Pulmonary artery endothelial cell (primary cell): ENCODE measurements at places on chromosomes 2 and 18.

GRCh38 chr2:161090411-161090810 lies 69.8 kb upstream of the TANK start:
- DNase-seq, result peak; percentile 85

- DNase-seq, result no peak
Measured at GRCh38 chr2:101473591-101473910, 1.4 kb downstream of the RFX8 start.

DNA sequence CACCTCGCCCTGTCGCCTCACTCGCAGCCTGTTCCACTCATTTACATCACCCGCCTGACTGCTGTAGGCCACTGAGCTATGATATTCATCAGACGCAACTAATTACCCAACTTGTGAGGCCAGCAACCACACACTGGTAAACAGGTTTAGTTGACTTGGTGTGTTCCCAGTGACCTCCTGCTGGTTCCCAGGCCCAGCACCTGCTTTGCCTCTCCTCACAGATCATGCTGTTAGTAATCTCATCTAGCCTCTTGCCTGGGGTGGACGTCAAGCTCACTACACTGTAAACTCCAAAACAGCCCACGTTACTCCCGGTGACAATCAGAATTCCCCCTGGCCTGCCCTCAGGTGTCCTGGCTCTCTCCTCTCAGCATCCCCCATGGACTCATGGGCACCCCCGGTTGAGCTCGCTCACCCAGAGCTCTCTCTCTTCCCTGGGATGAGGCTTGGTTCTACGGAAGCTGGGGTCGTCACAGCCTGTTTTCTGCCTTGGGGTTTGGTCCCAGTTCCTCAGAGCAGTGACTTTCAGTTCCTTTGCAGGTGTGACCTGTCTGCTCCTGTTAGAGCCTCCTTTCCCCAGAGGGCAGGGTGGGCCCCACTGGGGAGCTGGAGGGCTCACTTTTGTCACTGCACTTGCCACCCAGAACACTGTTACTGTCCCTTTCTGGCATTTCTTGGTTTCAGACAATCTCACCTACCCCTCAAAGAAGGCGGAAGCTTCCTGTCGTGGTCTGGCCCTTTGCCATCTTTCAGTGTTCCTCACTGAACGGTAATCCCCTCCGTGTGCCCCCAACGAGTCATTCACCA lies 40.3 kb downstream of the INPP5D start:
- DNase-seq, result no peak

DNA sequence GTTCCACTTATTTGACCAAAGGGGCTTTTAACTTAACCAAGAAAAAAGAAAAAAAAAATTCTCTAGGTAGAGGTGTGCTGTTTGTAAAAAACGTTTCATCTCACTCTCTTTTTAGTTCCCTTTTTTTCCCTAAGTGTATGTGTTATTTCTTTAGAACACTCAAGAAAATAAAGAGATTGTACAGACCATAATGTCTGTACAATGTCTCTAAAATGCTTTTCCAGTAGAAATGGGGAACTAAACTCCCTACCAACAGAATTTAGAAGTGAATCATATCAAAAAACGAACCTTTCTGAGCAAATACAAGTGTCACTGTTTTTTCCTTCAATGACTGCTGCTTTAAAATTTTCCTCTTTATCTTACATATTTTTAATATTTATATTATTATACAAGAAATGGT lies 72.0 kb downstream of the CDH7 start:
- no peak for DNase-seq

GRCh38 chr2:236673823-236674185 lies 104.2 kb downstream of the ACKR3 start:
- DNase-seq, result no peak

DNA sequence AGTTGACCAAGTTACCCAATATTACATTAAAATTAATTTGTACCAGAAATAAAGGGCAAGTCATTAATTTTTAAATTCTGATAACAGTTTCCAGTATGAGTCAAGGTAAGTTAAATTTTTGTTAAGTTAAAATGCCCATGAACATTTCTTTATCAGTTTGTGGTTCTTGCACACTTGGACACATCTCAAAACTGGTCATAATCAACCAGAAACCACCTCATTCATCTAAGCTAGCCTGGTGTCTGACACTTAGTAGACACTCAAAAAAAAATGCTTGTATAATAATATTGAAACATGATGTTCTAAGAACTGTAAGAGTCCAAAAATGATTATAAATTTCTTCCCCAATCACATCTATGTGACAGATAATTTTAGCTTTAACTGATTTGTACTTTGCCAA lies 62.4 kb downstream of the SATB2 start:
- DNase-seq, result no peak

- no peak for DNase-seq
Measured at GRCh38 chr2:126658905-126659561, 3.1 kb downstream of the GYPC start.

GRCh38 chr2:109260116-109260855 lies 131.3 kb downstream of the SH3RF3 start:
- no peak for DNase-seq

DNA sequence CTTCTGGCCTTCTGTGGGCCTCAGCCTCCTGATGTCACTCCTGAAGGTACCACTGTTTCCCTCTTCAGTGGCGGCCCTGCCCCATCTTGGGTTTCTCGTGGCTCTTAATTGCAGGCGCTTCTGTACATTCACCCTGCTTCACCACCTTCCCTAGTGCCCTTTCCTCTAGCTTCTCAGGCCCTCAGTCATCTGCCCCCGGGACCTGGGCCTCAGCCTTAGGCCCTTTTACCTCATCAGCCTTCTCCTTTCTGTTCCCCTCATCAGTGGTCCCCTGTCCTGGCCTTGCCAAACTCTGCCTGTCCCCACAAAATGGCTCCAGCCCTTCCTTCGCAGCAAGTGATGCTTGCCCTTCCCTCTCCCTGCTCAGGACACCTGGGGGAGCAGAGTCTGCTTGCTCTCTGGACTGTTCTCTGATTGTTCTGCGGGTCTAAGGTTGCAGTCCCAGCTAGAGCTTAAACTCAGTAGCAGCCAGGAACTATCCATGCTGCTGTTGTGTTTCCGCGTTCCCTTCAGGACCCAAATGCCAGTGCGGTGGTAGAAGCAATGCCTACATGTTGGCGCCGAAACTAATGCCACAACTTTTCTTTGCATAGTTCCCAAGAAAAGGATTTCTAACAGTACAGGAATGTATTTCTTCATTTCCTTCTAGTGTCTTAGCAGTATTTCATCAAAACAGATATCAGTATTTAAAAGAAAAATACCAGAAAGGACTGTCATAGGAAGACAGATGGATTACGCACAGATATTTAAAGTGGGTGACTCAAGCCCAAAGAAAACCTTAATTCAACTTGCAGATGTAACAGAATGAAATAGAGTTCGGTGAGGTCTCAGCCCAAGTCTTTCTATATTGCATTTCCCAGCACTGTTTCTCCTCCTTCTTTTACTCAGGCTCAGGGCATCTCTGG lies 7.5 kb downstream of the ASB1 start:
- DNase-seq, result no peak

DNA sequence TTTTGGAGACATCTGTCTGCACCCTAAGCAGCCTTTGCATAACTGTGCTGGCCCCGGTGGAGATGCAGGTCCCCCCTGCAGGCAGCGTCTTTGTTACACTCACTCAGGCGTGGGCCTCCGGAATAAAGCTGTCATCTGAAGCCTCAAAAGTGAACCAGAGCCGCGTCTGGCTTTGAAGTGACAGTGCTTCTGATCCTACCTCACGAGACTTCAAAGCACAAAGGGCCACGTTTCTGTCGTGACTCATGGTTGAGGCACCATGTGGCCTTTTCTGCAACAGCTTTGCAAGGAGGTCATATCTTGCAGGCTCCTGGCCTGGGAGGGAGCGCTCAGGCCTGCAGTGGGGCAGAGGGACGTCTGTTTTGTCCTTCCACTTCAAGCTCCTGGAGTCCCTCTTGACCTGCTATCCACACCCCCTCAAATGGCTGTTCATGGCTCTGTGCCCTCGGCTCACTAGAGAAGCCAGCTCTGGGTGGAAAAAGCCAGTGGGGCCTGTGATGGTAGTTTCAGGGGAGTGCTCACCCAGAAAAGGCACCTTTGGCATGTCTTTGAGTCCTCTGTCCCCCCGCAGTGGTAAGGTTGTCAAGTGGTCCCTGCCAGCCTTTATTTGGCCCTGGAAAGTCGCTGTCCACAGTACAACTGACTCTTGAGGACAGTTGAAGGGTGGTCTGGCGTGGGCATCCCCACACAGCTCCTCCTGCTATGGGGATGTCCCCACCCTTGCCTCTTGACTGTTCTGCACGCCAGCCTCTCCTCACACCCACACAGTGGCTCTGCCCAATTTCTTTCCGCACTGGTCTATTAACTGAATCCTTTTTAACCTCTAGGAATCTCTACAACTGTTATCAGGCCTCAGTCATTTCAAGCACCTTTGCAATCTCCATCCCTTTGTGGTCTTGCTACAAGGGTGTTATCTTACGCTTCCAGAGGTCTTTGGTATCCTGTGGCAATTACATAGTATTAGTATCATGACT lies 19.3 kb downstream of the GPR55 start:
- no peak for DNase-seq

GRCh38 chr2:151728804-151729414 lies 5.4 kb downstream of the NEB start:
- no peak for DNase-seq

DNA sequence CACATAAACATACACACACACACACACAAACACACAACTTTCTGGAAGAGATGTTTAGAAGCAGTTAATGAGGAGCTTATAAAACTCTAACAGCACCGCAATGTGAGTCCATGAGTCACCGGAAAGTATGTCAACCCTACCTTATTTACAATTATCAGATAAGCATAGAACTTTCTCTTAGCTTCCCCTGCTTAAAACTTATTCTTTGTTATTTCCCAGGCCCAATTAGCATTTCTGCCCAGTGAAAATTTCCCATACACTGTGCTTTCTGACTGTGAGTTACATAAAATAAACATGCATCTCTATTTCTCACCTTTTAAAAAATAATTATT lies 737.6 kb downstream of the LRP1B start:
- DNase-seq, result no peak

DNA sequence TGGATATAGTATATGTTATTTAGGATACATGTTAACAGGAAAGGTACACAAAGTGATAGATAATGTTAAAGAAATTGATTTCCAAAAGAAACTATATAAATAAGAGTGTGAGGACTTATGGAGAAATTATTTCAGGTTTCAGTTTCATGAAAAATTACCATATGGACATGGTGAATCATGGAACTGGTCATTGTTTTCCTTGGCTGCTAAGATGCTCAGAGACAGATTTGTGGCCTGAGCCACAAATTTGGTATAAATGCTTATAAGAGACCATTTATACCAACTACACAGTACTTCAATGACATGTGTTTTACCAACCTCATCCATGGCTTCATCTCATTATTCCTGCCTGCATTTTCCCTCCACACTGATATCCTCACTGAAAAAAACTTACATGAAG lies 188.1 kb downstream of the FMNL2 start:
- no peak for DNase-seq

DNA sequence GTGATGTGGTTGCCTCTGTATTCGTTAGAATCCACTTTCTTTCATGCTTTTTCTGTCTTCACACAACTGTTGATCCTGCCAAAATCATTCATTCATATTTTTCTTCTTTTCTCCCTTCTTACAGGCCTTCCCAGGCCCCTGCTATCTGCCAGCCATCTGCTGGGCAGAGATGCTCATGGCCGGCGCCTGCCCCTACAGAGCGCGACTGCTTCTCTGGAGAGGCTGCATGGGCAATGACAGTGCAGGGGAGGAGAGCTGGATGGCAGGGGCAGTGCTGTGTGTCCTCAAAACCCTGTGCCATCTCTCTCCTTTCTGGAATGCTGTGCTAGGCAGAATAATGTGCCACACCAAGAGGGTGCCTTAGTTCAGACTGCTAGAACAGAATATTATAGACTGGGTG lies 125.2 kb downstream of the INHBB start:
- no peak for DNase-seq

- no peak for DNase-seq
Measured at GRCh38 chr2:202950592-202950991, 38.5 kb downstream of the CARF start.

GRCh38 chr2:184030245-184030644 lies 568.1 kb upstream of the ZNF804A start:
- DNase-seq, result no peak

DNA sequence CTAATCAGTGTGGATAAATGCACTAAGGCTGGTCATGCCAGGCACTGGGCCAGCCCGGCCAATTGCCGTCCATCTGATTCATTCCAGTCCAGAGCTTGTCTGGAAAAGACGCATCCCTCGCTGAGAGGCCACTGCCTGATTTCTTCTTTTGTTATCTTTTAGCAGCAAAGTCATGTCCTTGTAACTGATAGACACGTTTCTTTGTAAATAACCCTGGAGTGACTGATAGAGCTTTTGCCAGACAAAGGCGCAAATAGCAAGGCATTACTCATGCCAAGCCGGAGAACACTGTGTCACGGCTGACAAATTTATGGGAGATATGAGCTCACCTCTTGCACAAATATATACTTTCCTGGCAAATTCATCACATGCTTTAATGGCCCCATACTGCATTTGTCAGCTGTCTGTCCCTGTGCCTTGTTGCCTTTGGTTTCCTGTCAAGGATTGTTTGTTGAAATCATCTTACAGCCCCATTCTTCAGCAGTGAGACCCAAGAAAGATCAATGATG lies 164.4 kb downstream of the ETAA1 start:
- DNase-seq, result peak; percentile 82

DNA sequence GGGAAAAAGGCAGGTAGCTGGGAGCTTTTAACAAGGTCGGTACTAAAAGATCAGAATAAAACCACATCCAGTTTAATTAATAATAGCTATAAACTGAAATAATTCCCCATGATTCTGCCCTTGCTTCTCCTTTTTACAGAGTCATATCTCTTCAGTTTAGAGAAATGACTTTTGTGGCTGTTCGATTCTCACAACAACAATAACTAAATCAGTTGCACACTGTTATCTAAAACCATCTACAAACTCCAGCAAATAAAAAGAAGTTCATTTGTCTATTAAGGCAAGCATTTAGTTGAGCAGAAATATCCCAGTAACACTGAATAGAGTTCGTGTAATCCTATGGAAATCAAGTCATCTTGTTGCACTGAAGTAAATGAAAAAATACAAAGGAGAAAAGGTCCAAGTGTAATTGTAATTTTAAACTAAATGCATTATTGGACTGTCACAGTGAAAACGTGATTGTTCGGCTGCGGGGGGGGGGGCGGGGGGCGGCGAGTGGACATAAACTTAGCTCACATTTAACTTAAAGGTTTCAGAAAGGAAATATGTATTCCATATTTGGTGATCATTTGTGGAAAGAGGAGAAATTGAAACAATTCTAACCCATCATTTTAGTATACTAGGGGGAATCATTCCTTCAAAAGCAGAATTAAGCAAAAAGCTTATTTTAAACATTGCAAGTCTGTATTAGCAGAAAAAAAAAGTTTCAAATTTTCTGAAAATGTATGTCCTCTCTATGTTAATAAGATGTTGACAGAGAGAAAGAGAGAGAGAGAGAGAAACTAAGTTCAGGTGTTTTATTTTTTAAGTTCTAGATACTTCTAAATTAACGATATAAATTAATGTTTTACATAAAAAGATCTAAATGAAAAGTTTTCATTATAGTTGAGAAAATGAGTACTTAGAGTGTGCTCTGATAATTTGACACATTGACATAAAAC lies 144.5 kb downstream of the MEIS1 start:
- DNase-seq, result no peak
